Activated T-helper 1 cell treated with anti-CD3 and anti-CD28 coated beads, Interleukin-12 subunit alpha, Interleukin-12 subunit beta, Interleukin-2, Interleukin-4 antibody, amounts not matched to agents 30 ng/mL and 10 ng/mL and 1 ng/mL, durations not matched to agents 14 hours and 24 hours and 36 hours (primary cell): ENCODE measurements at places on chromosomes 2 and 18. TPM values are rescaled to one million over a fixed set of nuclear protein-coding genes. Genes with fewer than 3 reads are reported as not detected.

The FTCDNL1 gene
- 1.7 and 2.1 TPM in 2 replicates for total RNA-seq

The SERPINB10 gene
- not detected in 2 replicates for total RNA-seq

The ZNF804A gene
- total RNA-seq, result 0.05 TPM in 1 of 2 replicates, not detected in the other

The CNTNAP5 gene
- total RNA-seq, result not detected in 2 replicates

The TTC27 gene
- 41.3 and 42.3 TPM in 2 replicates for total RNA-seq

The KCNF1 gene
- not detected in 2 replicates for total RNA-seq

The RAD51AP2 gene
- total RNA-seq, result not detected in 2 replicates

The QPCT gene
- 1.6 and 3.8 TPM in 2 replicates for total RNA-seq

The MTCL1 gene
- total RNA-seq, result 0.20 and 0.80 TPM in 2 replicates

The RAB17 gene
- not detected in 2 replicates for total RNA-seq

The TCF23 gene
- not detected in 2 replicates for total RNA-seq

The NDUFB3 gene
- total RNA-seq, result 105 and 121 TPM in 2 replicates

The AGXT gene
- total RNA-seq, result not detected in 2 replicates

The CDH19 gene
- total RNA-seq, result not detected in 2 replicates

The NT5C1B gene
- not detected in 2 replicates for total RNA-seq
